ENCODE measurements at places on chromosomes 2 and 18.

DNA sequence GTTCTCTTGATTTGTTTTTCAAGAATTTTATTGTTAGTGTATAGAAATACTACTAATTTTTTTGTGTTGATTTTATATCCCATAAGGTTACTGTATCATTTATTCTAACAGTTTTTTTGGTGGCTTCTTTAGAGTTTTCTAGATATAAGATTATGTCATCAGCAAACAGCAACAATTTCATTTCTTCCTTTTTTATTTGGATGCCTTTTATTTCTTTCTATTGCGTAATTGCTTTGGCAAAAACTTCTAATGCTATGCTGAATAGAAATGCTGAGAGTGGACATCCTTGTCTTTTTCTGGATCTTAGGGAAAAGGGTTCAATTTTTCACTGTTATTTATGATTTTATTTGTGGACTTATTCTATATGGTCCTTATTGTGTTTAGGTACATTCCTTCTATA is 298.8 kb downstream of the RPRM start:
- no peak for DNase-seq

DNA sequence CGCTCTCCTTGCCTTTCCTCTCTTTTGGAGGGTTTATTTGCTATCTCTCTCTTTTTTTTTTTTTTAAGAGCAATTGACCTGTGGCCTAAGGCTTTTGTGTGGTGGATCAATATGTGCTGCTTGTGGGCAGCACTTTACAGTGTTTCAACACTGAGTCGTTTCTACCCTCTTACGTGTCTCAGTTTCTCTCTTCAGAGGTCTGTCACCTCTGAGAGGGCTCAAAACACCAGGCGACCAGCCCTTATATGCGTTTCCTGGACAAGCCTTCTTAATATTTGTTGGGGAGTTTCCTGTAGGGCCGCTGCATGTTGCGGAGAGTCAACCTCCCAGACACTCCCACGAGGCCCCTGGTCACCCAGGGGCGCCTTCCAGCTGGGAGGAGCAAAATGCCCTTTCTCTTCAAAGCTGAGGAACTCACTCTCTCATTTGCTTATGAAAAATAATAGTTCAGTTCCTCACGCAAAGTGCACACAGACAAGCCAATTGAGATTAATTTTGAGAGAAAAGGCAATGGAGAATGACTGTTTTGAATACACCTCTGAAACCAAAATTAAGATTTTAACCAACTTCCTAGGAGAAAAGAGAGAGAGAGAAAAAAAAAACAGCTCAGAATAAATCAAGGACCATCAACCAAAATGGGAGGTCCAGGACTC is 96.3 kb upstream of the B3GNT2 start:
- no peak for DNase-seq

- no peak for DNase-seq
Observed at GRCh38 chr2:168155046-168155445, 92.3 kb downstream of the STK39 start.

GRCh38 chr2:45506756-45507155 is 104.3 kb downstream of the SRBD1 start:
- no peak for DNase-seq

- DNase-seq, result peak; percentile 65
Observed at GRCh38 chr18:2654928-2655177, 673 bp upstream of the SMCHD1 start.

- DNase-seq, result no peak
Observed at GRCh38 chr2:122636097-122636496, 880.6 kb downstream of the TSN start.

DNA sequence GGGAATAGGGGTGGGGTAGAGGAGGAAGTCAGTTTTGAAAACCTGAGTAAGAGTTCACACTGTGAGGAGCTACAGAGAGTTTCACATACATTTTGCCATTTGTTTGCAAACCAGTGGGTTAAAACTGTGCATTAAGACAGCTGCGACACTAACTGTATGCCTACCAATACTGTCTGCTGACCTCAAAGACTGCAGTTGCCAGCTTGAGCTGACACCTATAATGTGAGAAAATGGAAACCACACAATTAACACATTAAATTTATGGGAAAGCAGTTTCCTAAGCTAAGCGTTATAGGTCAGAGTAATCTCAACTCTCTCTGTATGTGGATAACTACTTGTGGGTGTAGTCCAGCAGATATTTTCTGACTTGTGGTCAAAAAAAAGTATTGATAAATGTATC is 756.6 kb upstream of the GCFC2 start:
- no peak for DNase-seq

DNA sequence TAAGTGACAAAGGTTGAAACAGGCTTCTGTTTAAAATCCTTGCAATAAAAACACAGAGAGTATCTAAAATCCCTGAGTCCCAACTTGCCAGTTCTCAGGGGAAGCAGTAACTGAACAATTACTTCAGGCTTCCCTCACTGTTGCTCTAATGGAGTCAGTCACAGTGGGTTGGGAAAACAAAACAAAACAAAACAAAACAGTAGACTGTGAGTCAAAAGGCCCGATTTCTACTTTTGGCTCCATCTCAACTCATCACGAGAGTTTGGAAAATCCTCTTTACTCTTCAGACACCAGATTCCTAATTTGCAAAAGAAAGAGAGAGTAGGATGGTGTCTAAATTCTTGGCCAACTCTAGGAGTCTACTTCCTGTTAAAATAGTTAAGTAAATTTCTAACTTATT is 1.1 kb downstream of the FSHR start:
- DNase-seq, result no peak

DNA sequence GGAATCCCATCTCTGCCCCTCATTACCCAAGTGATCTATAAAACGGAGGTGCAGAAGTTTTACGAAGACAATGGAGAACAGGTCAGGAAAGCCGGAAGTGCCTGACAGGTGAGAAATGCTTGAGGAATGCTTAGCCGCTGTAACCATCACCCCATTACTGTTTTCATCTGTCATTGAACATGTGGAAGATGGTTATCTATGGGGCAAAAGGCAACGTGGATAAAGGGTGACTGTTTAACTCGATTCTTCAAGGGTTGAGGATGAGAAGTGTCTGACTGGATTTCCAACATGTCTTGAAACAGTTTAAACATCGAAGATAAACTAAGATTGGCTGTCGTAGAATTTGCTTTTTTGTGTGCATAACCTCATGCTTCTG is 17.3 kb downstream of the HK2 start:
- no peak for DNase-seq

DNA sequence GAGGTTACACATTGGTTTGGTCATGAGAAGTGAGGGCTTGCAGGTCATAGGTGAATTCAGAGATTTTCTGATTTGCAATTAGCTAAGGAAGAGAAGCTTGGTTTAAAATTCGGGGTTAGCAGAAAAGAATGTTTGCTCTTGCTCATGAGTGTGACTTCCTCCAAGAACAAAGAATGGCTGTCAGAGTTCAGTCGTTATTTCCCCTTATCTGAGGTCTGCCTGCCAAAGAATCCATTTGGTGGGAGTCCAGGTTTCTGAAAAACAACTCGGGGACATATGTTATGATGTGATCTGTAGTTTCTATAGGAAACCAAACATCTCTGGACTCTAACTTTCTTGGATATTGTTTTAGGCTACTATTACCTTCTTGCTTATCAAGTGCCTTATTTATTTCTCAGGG is 3.2 kb upstream of the UGT1A6 start:
- DNase-seq, result no peak

GRCh38 chr18:27762054-27762453 is 414.9 kb downstream of the CDH2 start:
- no peak for DNase-seq

- no peak for DNase-seq
Observed at GRCh38 chr2:1651121-1652033, 92.9 kb downstream of the PXDN start.

All from stimulated activated CD8-positive, alpha-beta memory T cell treated with anti-CD3 and anti-CD28 coated beads, Interleukin-4, amount 100 ng/mL, for 1 hour (primary cell).